Mesangial cell (primary cell): ENCODE measurements at places on chromosomes 3 and 15. TPM values are rescaled to one million over a fixed set of nuclear protein-coding genes. Genes with fewer than 3 reads are reported as not detected.

ACAD11 gene
- total RNA-seq: 5.5 and 13.9 TPM in 2 replicates

NCEH1 gene
- total RNA-seq: 46.1 and 58.1 TPM in 2 replicates

CFAP91 gene
- 2.0 and 3.2 TPM in 2 replicates for total RNA-seq

CYP19A1 gene
- not detected in 2 replicates for total RNA-seq

SNX33 gene
- total RNA-seq: 13.0 and 28.8 TPM in 2 replicates

DAPK2 gene
- total RNA-seq: 0.16 and 0.38 TPM in 2 replicates

MASP1 gene
- not detected in 2 replicates for total RNA-seq

ITIH4 gene
- 0.63 TPM in 1 of 2 replicates, not detected in the other for total RNA-seq

CCR8 gene
- not detected in 2 replicates for total RNA-seq

TTC21A gene
- 4.2 and 5.2 TPM in 2 replicates for total RNA-seq

IQCF5 gene
- total RNA-seq: not detected in 2 replicates

CSPG4 gene
- total RNA-seq: 14.2 and 22.8 TPM in 2 replicates

RNF123 gene
- 21.0 and 38.0 TPM in 2 replicates for total RNA-seq

LTF gene
- not detected in 2 replicates for total RNA-seq

EFHB gene
- 2.7 TPM in 1 of 2 replicates, not detected in the other for total RNA-seq

SLC9C1 gene
- total RNA-seq: not detected in 2 replicates

SPSB4 gene
- total RNA-seq: 0.13 and 0.49 TPM in 2 replicates

LNP1 gene
- 0.63 and 1.8 TPM in 2 replicates for total RNA-seq

KLHL40 gene
- total RNA-seq: not detected in 2 replicates

GUCA1C gene
- 1.3 TPM in 1 of 2 replicates, not detected in the other for total RNA-seq

TM4SF4 gene
- 0.65 and 3.5 TPM in 2 replicates for total RNA-seq

SPINK8 gene
- total RNA-seq: not detected in 2 replicates

SPRED1 gene
- total RNA-seq: 12.9 and 14.6 TPM in 2 replicates

CCDC39 gene
- under 0.01 TPM in 1 of 2 replicates, not detected in the other for total RNA-seq

CAND2 gene
- total RNA-seq: 9.0 and 13.2 TPM in 2 replicates

DCLK3 gene
- total RNA-seq: under 0.01 TPM in 1 of 2 replicates, not detected in the other

NEK10 gene
- under 0.01 and 0.33 TPM in 2 replicates for total RNA-seq

ATP8B4 gene
- total RNA-seq: not detected in 2 replicates
